ENCODE measurements at places on chromosomes 5 and 9.

- DNase-seq = no peak
These were observed 29.5 kb downstream of the KCNN2 start for GRCh38 chr5:114391321-114391720.

- no peak for DNase-seq
These were observed 49.5 kb upstream of the SUSD1 start for GRCh38 chr9:112224401-112225289.

- peak; percentile 10 for DNase-seq
These were observed 2.0 kb upstream of the ADAMTS6 start for GRCh38 chr5:65483546-65484346.

GRCh38 chr9:10259668-10260067 is 353.1 kb downstream of the PTPRD start:
- DNase-seq = no peak

- no peak for DNase-seq
These were observed 101.1 kb downstream of the NFIB start for GRCh38 chr9:14212697-14213420.

GRCh38 chr5:178995341-178995690 is 196 bp upstream of the GRM6 start:
- DNase-seq = no peak

DNA sequence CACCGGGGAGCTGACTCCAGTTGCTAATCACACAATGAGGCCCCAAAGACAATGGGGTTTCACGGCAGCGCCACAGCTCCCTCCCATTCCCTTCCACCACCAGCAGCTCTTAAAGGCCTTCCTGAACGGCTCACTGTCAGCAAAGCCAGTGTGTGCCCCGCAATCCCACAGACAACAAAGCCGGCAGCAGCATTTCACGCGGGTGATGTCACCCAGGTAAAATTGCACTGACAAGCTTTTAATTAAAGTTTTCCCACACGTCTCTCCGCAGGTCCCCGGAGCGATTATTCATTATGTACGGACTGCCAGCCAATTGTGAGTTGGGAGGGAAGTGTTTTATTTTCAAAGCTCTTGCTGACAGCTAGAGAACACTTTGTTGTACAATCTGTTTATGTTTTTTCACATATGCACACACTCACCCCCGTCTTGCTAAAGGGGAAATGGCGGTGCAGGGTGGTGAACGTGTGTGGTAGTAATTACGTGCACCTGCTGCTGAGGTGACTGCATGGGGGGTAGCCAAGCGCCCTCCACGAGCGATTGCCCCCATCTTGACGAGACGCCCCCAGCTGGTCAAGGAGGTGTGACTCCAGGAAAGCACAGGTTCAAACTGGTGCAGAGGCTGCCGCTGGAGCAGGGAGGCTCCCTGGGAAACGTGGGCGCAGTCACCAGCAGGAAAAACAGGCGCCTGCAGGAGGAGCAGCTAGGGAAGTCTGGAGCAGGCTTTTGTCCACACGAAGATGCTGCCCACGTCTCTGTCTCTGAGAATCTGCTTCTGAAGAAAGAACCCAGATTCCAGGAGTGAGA is 65.0 kb downstream of the IRX2 start:
- DNase-seq = no peak

DNA sequence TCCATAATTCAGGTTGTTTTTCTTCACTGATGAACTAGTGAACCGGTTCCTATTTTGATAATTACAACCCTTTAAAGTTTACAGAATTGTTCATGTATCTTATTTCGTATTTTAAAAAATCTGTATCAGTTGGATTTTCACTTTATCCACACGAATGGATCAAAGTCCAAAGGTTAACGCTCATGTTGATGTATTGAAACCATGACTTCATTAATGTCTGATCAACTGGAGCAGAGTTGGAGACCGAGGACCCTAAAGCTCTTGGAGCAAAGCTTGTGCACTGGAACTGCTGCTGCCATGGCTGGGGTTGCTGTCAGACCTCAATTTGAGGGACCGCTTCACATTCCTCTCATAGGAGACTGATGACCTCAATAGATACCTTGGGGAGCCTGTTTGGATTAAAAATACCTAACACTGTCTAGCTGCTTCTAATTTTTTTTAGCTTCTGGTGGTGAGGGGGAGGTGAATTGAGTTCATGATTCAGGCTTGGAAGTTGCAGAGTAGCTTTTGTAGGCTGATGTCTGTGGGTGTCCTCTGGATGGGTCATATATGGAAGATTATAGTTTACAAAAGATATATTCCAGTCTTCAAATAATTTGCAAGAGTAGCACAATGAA is 45.1 kb downstream of the KIAA1958 start:
- no peak for DNase-seq

GRCh38 chr9:126459126-126459525 is 132.5 kb downstream of the MVB12B start:
- no peak for DNase-seq

GRCh38 chr9:134699343-134699740 is 57.7 kb downstream of the COL5A1 start:
- DNase-seq = no peak

DNA sequence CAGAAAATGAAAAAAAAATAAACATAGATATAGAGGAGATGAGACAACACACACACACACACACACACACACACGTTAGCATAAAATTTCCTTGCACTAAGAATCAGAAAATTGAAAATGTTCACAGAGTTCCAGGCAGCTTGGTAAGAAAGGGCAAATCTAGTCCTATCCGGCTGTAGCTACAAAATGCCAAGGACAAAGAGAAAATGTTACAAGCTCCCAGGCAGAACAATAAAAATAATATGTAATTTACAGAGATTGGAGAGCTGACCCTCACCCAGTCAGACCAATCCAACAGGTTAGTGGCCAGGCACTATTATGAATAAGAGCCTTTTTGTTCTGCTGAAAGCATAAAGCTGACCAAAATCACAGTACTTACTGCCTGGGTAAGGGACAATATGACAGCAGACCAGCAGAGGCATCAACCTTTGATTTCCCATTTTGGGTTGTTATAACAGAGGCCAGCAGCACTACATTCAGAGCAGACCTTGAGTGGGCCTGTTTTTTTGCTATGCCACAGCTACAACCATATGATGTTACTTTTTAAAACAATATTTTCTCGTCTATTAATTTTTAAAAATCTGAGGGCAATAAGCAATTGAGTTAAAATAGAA is 892.6 kb downstream of the TAF11L14 start:
- no peak for DNase-seq

DNA sequence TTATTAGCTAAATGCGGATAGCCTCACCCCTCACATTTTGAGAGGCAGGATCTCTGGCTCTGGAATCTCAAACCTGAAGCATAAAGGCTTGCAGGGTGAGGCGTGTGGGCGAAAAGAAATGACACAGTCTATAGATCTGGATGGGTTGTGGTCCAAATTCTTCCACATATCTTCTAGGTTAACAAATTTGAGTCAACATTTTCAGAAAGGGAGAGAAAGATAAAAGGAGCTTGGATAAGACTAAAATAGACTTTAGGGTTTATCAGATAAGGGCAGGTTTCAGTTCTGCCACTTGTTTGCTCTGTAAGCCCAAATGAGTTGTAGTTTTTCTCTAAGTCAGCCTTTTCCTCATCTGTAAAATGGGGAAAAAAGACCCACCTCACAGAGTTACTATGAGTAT is 220.9 kb downstream of the TRIM32 start:
- no peak for DNase-seq

- no peak for DNase-seq
These were observed at the start of gene CCNI2 for GRCh38 chr5:132746954-132747615. CCNI2 (plus strand) TSS chr5:132747426; CDS start chr5:132747496, 70 bp downstream.

DNA sequence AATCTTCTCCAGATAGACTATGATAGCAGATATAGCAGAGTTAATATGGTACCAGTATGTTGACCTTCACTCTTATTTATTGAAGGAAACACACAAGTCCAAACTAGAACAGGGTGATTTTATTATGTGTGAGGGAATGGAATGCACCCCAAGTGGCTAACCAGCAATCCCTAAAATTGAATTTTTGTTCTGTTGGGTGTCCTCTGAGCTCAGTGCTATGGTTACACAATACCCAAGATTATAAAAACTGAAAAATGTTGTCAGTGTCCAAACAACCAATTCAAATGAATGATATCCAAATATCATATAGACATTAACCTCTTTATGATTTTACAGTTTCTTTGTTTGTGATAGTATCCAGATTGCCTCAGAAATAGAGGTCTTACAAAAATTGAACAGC is 60.9 kb downstream of the NNT start:
- DNase-seq = no peak

GRCh38 chr9:117737721-117738226 is 33.6 kb downstream of the TLR4 start:
- no peak for DNase-seq

- no peak for DNase-seq
These were observed 169.4 kb upstream of the ZNF462 start for GRCh38 chr9:106693558-106693957.

DNA sequence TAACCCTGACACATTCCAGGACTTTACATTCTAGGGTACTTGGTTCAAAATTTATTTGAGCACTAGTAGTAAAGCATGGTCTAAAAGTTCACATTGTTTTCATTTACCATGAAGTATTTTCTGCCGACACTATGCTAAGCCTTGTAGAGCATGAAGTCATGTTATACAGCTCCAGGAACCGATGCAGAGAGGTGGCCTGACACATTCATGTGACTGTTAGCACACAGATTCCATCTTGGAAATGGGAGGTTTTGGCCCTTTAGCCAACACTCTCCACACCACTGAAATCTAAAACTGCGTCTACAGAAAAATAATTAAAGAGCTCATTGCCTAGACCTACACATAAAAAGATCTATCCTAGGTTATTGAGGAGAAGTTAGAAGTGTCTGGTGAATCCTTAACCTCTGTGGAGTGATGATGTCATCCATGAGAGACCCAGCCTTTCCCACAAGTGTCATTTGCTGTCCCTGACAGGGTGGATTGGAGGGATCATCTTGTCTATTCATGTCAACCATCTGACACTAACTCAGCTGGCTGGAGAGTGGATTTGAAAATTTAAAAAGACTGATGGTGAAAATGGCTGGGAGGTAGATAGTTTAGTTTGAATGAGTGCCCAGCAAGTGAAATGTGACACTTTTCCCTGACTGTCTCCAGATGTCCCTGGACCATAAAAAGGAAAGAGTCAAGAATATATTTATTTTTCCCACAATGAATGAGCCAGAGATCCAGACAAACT is 1.3 kb downstream of the RANBP3L start:
- no peak for DNase-seq

DNA sequence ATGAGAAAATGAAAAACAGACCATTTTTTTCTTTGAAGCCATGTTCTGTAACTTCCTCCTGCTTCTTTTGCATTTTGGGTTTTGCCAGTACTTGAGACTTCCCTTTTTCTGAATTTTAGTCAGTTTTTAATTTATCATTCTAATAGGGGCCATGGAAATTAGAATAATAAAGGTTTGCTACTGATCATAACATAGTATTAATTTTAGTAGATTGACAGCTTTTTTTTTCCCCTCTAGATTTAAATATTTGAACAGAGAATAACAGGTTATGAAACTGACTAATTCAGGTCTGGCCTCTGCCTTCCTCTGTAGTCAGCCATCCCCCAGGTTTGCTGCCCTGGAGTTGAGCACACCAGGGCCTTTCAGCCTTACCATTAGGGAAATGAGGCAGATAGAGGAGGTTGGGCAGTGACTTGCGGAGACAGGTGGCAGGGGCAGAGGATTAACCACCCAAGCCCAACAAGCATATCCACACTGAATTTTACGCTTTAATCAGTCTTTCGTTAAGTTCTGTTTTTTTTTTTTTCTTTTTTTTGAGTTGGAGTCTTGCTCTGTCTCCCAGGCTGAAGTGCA is 80.1 kb upstream of the TNFAIP8 start:
- DNase-seq = no peak

Measured in NCI-H187 (cell line).